GM19239 (cell line): ENCODE measurements at places on chromosomes 4 and X.

DNA sequence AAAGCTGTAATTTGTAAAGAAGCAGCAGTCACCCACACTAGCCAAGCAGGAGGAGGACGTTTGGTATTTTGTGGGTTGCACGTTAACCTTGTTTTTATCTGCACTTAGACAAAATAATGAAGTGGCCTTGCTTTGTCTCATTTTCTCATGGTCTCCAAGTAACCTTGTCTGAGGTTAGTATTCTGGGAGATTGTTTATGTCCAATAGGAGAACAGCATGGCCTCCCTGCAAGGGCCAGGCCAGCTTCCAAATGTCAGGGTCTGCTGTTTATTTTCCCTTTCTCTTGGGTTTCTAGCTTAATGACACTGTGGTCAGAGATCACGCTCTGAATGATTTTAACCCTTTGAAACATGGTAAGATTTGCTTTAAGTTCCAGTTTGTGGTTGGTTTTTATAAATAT lies 29.9 kb downstream of the PNMA6E start:
- DNase-seq = no peak

- no peak for DNase-seq
Measured at GRCh38 chr4:54647070-54647469, 10.7 kb upstream of the KIT start.

DNA sequence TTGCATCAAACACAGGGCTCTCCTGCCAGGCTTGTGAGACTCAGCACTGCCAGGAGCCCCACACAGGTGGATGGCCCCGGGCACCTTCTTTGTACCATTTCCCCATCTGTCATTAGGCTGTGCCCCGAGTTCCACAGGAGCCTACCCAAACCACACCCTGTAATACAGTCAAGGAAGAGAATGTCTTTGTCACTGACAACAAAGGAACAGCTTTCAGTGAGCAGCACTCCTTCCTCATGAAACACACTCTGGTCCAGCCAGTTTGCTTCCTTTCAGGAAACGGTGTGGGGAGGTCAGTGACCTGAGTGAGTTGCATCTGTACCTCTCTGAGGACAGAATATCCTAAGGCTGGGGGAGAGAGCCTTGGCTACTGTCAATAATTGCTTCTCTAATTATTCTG lies 53.7 kb downstream of the LNX1 start:
- no peak for DNase-seq

GRCh38 chrX:1676866-1677265 lies 62.0 kb downstream of the ASMT start:
- no peak for DNase-seq

- DNase-seq = no peak
Measured at GRCh38 chr4:17535906-17536305, 20.9 kb downstream of the CLRN2 start.

GRCh38 chr4:41814565-41814964 lies 66.0 kb upstream of the PHOX2B start:
- no peak for DNase-seq

GRCh38 chrX:5936438-5936837 lies 292.2 kb downstream of the NLGN4X start:
- DNase-seq = no peak
